Activated CD8-positive, alpha-beta T cell treated with anti-CD3 and anti-CD28 coated beads, Interleukin-2, amount 10 ng/mL, durations not matched to agents 7 days and 5 days (primary cell): ENCODE measurements at places on chromosomes 5 and 9.
A peak's percentile ranks its signal among the peaks of the same experiment; 100 is the strongest.

- DNase-seq = no peak
These were observed 110.3 kb upstream of the SLIT3 start for GRCh38 chr5:169410996-169411783.

GRCh38 chr9:137294681-137295237 lies 7.3 kb downstream of the NRARP start:
- peak; percentile 45 for DNase-seq

GRCh38 chr9:107131108-107131799 lies 151.8 kb upstream of the RAD23B start:
- DNase-seq = no peak

DNA sequence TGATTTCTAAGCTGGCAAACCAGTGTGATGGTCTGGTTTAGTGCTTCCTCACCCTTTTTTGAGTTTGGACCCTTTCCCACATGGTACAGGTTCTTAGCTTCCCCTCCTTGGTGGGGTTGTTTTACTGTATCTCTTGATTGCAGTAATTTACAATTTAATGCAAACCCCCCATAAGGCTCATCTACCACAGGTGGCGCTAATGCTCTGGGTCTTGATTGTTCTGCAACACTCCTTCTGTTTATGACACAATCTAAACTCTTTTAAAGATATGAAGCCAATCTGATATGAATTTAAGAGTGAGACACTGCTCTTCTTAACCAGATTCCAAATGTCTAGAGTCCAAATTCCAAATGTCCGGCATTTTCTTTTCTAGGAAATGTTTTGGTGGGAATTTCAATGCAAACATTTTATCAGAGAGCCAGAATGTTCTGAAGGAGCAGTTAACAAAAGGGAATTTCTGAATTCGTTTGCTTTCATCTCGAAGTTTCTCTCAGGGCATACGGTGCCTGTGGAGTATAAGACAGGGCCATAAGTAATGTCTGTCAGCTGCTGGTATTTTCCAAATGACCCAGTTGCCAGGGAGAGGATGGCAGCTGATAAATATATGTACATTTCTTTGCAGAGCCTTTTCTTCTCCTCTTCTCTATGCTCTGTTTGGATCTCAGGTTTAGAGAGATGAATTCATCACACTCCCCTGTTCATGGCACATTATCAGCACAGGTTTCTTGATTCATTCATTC lies 246.8 kb downstream of the ARHGAP26 start:
- DNase-seq = peak; percentile 64

GRCh38 chr9:109281518-109281917 lies 39.3 kb downstream of the EPB41L4B start:
- no peak for DNase-seq

- DNase-seq = no peak
These were observed 24.0 kb downstream of the NNT start for GRCh38 chr5:43627028-43627427.

DNA sequence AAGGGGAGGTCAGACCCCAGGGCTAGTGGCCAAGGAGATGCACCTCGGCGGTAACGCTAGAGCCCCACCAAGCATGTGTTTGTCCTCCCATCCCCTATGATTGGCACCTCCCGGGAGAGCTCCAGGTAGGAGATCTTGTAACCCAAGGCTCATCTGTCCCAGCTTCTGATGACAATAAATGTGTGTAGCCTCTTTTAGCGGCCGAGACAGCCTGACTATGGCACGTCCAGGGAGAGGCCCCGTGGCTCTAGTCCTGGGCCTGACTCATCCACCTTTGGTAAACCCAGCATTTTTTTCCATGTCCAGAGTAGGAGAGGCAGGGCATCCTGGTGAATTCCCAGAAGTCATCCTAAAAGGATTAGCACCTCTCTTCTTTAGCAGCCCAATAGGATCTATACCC lies 39.2 kb downstream of the IRF1 start:
- DNase-seq = no peak

DNA sequence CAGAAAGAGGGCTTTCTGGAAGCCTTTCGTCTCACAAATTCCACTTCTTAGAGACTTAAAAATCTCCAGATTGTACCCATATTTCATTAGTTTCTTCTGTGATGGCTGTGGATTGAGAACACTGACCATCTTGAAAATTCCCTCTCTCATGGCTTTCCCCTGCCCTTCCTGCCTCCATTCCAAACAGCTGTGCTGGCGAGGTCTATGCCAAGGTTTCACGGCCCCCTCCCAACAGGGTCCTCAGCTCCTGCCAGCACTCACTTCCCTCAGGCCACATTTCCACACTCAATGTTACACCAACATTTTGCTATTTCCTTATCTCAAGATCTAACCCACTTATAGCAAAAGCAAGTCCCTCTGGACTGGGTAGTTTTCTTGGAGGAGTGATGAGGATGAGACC lies 40.3 kb upstream of the EQTN start:
- DNase-seq = no peak

DNA sequence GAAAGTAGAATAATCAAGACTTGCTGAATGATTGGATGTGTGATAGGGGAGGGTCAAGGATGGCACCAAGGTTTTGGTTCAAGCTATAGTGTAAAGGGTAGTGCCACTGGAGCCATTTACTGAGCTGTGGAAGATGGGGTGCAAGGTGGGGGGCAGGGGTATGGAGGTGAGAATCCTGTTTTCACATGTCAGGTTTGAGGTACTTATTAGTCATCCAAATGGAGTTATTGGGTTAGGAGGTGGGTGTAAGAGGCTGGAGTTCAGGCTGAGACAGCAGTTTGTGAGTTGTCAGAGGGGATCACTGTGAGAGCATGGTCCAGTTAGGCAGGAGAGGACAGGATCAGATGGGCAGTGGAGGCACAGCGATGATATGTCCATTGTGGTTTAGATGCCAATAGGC lies 8.9 kb downstream of the PCBD2 start:
- DNase-seq = no peak

DNA sequence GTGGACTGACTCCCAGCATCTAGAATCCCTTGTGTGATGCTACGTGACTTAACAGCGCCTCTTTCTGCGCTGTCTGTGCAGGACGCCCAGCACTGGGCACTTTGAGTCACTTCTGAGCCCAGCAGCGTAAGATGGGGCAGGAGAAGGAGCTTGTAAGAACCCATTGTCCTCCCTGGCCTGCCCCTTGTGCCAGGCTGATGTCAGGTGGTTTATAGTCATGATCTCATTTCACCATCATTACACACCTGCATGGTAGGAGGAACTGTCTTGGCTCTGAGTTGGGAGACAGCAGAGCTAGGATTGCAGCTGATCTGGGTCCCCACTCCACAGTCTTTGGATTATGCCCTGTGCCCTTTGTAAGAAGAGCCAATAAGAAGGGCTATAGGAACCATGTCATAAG lies 12.2 kb downstream of the ERGIC1 start:
- no peak for DNase-seq

GRCh38 chr9:136290508-136291000 lies 13.3 kb downstream of the CCDC187 start:
- no peak for DNase-seq

- no peak for DNase-seq
These were observed 318.6 kb upstream of the RGMB start for GRCh38 chr5:98454904-98455303.

- DNase-seq = peak; percentile 68
These were observed 4.2 kb downstream of the ADAM19 start for GRCh38 chr5:157571357-157571827.

- DNase-seq = no peak
These were observed 12.5 kb downstream of the SEC16A start for GRCh38 chr9:136470356-136470755.

DNA sequence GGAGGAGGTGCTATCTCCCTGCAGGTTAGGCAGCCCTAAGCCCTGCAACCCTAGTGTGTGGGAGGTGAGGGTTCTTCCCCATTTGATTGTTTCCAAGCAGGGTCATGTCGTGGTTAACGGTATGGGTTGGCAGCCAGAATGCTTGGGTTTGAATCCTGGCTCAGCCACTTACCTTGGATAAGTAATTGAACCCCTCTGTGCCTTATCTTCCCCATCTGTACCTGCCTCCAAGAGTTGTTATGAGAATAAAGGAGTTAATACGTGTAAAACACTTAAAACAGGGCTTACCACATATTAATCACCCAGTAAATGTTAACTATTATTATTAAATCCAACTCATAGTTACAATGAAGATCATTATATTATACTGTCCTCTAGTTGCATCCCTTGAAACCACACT lies 52.2 kb upstream of the SPATA31E1 start:
- no peak for DNase-seq

- DNase-seq = no peak
These were observed 1.2 kb downstream of the AK8 start for GRCh38 chr9:132876849-132877248.

DNA sequence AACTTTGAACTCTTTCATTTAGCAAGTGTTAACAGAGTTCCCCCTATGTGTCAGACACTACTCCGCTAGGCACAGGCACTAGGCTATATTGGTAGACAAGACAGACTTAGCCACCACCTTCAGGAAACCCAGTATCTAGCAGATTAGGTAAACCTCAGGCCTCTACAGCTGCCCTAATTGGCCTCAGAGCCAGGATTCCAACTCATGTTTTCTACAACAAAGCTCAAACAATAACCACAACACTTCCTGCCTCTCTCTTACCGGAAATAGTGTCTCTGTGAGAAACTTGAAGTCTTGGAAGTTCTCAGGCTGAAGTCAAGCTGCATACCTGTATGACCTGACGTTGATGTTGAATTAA lies 116.6 kb upstream of the SLC44A1 start:
- DNase-seq = peak; percentile 87

DNA sequence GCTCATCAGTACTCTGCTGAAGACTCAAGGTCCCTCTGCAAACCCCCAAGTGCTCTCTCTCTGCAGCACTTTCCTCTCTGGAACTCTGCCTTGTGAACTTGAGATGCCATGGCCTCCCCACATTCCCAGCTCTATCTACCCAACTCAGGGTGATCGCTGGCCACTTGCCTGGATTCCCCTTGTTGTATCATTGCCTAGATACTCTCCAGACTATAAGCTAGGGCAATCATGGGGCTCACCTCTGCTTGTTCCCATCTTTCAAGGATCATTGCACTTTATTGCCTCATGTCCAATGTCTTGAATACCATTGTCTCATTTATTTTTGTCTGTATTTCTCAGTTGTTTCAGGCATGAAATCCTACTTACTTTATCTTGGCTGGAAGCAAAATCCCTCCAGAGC lies 144.1 kb downstream of the PLPPR1 start:
- no peak for DNase-seq

- peak; percentile 84 for DNase-seq
These were observed 56.9 kb downstream of the AHRR start for GRCh38 chr5:378301-378891.

DNA sequence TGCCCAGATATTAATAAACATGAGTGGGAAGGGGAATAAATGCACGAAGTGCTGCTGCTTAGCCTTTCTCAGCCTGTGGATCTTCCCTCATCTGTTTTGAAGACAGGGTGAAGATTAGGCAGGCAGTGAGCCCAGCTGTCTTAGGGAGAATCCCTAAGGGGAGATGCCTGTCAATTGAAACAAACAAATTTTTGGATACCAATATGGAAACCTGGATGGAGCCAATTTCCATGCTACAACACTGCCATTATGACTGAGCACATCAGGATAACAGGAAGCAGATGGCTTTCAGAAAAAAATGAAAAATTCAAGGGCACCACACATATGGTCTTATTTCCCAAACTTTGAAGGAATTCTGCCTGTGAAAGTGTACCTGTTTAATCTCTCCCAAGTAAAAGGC lies 80.3 kb downstream of the HMHB1 start:
- no peak for DNase-seq

GRCh38 chr5:177489119-177489716 lies 8.2 kb downstream of the PDLIM7 start:
- no peak for DNase-seq
